Endothelial cell (in vitro differentiated cells): ENCODE measurements at places on chromosomes 6 and 20.
A peak's percentile ranks its signal among the peaks of the same experiment; 100 is the strongest.

DNA sequence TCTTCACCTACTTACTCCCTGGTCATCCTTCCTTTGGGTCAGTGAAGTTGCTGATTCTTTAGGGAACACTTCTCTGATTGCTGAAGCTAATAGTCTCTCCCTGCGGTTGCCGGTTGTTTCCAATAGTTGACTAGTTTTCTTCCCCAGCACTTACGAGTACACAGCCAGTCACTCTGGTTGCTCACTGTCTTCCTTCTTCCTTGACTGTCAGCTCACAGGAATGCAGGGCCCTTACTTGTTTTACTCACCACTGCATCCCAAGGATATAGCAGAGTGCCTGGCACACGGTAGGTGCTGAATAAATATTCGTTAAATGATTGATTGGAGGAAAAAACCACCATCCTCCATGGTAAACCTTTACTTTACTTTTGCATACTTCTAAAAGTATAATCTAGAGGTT, 345.0 kb downstream of the QKI start:
- no peak for DNase-seq

- DNase-seq = no peak
Measured at GRCh38 chr6:68876792-68877493, 241.9 kb downstream of the ADGRB3 start.

- DNase-seq = no peak
Measured at GRCh38 chr6:9248133-9248532, 812.8 kb upstream of the SLC35B3 start.

- DNase-seq = no peak
Measured at GRCh38 chr6:7631466-7631865, 41.5 kb downstream of the SNRNP48 start.

- no peak for DNase-seq
Measured at GRCh38 chr6:49430187-49430586, 32.9 kb downstream of the MMUT start.

GRCh38 chr6:156943816-156944215, 166.6 kb downstream of the ARID1B start:
- DNase-seq = no peak

GRCh38 chr6:16179970-16180431, 51.1 kb downstream of the MYLIP start:
- no peak for DNase-seq

DNA sequence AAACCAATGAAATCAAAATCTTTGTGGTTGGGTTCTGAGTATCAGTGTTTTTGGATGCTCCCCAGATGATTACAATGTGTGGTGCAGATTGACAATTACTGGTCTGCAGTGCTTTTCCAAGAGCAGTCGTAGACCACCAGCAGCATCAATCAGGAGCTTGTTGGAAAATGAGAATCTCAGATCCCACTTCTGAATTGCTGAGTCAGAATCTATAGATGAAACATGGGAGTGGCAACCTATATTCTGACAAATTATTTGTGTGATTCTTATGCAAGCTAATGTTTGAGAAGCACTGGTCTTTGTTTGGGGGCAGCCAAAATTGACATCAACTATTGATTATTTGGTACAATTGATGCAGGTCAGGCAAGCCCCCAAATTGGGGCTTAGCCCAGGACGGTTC, 539.9 kb upstream of the BTBD3 start:
- DNase-seq = no peak

DNA sequence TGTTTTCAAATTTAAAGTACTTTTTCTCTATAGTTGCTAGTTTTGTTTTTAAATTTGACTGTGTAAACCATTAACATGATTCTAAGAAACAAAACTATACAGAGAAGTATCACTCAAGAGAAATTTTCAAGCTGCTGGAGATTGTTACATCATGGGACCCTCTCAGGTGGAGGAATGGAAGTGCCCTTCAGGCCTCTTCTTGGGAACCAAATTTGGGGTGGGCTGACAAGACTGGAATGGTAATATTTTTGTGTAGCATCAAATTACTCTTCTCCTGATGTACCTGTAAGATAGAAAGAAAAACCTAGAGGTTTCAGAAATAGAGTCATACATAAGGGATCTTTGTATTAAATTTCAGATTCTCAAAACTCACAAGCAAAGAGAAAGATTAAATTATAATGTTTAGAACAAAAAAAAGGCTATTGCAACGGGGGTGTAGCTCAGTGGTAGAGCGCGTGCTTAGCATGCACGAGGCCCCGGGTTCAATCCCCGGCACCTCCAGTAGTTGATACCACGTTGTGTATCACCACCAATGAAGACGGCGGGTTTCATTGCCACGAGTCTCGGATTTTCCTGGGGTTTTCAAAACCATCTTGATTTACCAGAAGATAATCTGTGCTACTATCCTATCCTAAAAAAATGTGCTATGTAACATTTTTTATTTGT, 193.7 kb downstream of the GPX5 start:
- peak; percentile 33 for DNase-seq

DNA sequence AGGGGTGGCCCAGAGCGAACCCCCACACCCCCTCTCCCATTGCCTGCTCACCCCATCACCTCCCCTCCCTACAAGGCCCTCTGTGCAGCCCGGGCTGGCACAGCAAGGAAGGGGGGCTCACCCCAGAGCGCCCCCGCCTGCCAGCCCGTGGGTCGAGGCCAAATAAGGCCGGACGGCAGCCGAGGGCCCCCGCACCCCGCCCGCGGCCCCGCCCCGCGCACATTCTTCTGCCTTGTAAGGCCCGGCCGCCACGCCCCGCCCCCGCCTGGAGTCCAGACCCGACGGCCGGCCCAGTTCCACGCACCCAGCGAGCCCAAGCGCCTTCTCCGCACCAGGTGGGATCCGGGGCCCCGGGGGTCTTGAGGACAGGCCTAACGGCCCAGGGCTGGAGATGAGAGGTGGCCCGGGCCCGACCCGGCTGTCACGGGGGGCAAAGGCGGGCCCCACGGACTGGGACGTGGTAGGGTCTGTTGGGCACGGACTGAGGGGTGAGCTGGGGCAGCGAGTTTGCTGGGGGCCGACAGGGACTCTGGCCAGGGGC, at the start of gene MYL9:
Gene MYL9 (plus strand): TSS at position 293 of the 541 bp plus-strand sequence. CDS start 3,366 bp downstream, outside the sequence.
- peak; percentile 69 for DNase-seq

GRCh38 chr6:68572975-68573374, 62.1 kb upstream of the ADGRB3 start:
- no peak for DNase-seq

DNA sequence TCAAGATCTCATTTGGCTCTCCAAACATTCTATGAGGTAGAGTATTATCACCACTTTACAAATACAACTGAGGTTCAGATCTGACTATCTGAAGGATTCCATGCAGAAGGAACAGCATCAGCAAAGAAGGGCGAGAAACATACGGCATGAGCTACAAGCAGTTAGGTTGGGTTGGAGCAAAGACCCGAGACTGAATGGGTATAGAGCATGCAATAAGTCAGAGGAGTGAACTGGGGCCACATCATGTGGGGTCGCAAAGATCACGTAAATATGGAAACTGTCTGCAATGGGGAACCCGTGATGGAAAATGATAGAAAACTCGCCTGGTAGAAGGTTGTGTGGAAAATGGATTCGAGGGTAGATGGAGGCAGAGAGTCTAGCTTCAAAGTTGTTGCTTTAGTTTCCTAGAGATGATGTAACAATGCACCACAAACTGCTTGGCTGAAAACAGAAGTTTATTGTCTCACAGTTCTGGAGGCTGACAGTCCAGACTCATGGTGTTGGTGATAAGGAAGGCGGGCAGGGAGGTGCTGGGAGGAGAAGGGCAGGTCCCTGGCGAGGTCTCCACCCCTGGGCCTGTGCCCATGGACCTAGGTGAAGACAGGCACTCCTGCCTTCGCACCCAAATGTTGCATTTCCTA, 44.3 kb upstream of the BCLAF1 start:
- DNase-seq = no peak

DNA sequence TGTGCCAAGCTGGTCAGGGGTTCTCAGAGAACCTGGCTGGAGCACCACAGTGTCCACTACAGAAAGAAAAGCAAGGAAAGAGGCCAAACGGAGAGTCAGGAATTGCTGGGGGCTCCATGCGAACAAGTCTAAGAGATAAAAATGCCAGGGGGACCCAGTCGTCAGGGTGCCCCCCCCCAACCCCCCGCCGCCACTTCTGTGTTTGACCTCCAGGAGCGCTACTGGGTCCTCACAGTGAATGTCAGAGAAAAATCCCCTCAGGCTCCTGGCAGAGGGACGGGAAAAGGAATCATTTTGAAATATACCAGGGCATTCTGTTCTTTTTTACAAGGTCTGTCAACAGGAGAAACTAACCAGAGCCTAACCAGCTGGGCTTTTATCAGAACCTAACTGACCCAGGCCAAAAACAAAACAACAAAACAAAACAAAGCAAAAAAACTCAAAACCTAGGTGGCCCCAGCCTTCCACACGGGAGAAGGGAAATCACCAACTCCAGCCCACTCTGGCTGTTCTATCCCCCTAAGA, 17.9 kb upstream of the NELFCD start:
- DNase-seq = no peak

- DNase-seq = no peak
Measured at GRCh38 chr6:134173366-134173725, 120.9 kb upstream of the SLC2A12 start.

DNA sequence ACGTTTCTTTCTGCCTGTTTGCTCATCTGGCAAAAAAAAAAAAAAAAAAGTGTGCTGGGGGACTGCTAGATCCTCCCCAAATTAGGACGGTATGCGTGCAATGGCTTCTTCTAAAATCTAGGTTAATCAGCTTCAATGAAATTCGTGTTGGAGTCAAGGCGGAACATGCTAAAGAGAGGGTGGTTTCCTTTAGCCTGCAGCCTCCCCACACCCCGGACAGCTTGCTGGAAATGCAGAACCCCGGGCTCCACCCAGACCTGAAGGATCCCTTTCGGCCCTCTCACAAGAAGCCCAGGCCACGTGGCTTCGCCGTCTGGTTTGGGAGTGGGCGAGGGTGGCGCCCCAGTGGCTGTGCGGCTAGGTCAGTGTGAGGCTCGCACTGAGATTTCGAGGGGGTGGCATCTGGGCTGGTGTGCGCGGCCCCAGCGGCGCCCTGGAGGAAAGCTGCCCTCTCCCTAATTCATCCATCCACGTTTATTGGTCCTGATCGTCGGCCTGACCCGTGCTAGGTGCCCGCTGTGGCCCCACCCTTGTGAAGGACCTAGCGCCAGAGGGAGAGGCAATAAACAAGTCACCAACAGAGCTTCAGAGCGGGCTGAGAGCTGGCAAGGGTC, 49.0 kb downstream of the APCDD1L start:
- no peak for DNase-seq

GRCh38 chr6:10418361-10418861, 3.5 kb upstream of the TFAP2A start:
- DNase-seq = no peak
